ENCODE measurements at places on chromosomes 4 and X.

GRCh38 chrX:77422891-77423648, 24.1 kb upstream of the FGF16 start:
- DNase-seq: no peak

GRCh38 chr4:186297013-186297645, 31.1 kb downstream of the F11 start:
- peak; percentile 46 for DNase-seq

- DNase-seq: no peak
Observed at GRCh38 chrX:41491267-41492004, 44.3 kb downstream of the NYX start.

- no peak for DNase-seq
Observed at GRCh38 chrX:103361798-103362197, 5.5 kb downstream of the TCEAL9 start.

- no peak for DNase-seq
Observed at GRCh38 chrX:19063030-19063429, 59.2 kb downstream of the ADGRG2 start.

- peak; percentile 25 for DNase-seq
Observed at GRCh38 chr4:133960975-133961374, 240.6 kb downstream of the PABPC4L start.

DNA sequence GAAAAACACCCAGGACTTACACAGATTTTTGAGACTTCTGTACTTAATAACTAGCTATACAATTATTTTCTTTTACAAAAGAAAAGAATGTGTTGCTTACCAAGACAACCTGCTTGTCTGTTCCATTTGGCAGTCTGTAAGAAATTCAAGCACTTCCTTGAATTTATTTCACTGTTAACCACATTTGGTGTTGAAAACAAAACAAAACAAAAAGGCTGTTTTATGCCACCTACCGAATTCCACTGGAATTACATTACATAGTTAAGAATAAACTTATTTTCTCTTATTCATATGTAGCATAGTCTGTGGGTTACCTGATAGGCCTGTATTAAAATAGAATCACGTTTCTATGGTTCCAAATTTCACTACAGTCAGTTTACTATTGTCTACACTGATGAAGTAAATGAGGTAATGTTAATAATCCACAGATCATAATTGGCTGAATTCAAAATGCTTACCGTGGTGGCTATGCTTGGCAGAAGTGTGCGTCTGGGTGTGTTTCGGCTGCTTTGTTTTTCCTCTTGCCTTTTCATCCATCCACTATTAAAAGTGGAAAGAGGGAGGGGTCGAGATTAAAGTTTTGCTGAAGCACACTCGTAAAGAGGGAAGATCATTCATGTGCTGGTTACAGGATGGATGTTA, at the start of gene TLR1:
Gene TLR1 (minus strand): TSS at position 138 of the 642 bp plus-strand sequence. CDS start 5,960 bp downstream, outside the sequence.
- DNase-seq: peak; percentile 78

GRCh38 chr4:42767669-42768068, 110.8 kb upstream of the ATP8A1 start:
- no peak for DNase-seq

DNA sequence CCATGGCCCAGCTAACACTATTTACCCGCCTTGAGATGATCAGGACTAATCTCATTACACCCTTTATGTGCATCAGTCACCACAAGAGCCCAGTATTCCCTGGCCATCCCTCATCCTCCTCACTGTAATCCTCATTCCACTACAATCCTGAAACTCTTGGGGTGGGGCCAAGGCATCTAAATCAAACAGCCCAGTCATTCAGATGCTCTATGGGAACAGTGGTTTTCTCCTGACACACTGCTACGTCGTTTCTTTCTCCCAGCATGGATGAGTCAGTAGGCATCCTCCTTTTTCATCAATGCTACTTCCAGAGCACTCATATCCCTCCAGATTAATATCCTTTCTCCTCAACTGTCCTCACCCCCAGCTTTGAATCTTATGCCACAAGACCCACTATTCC, 5.6 kb downstream of the SDAD1 start:
- no peak for DNase-seq

- no peak for DNase-seq
Observed at GRCh38 chr4:53802500-53802899, 211.2 kb upstream of the LNX1 start.

DNA sequence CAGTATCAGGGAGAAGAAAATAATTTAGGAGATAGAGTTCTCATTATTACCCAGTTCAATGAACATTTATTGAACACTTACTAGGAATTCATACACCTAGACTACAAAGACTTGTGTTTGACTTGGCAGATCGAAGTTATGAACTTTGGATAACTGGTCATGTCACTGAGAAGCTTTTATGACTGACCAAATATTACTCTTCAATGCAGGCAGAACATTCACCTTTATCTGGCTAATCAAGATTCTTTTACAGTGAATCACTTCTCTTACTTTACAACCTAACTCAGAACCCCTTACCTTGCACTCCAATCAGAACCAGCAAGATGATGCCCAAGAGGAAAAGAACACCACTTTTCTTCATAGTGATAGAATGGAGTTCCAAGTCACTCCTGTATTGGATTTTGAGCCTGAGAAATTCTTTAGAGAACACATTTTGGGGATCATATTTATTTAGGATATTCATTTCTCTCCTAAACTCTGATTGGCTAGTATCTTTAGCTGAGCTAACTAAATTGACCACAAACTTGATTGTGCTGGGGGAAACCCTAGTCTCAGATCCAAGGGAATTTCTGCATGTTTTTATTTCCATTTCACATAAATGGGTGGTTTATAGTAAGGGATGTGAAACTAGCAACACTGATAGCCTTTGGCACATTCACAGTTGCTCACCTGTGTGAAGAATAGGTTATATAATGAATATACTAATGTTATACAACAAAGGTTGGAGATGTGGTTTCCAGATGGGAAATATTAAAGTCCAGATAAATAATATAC, at the start of gene CXCL9:
Gene CXCL9 (minus strand): TSS at position 421 of the 774 bp plus-strand sequence. CDS start 60 bp downstream, at position 361.
- no peak for DNase-seq

GRCh38 chr4:52824603-52825459, 37.3 kb upstream of the RASL11B start:
- DNase-seq: no peak

DNA sequence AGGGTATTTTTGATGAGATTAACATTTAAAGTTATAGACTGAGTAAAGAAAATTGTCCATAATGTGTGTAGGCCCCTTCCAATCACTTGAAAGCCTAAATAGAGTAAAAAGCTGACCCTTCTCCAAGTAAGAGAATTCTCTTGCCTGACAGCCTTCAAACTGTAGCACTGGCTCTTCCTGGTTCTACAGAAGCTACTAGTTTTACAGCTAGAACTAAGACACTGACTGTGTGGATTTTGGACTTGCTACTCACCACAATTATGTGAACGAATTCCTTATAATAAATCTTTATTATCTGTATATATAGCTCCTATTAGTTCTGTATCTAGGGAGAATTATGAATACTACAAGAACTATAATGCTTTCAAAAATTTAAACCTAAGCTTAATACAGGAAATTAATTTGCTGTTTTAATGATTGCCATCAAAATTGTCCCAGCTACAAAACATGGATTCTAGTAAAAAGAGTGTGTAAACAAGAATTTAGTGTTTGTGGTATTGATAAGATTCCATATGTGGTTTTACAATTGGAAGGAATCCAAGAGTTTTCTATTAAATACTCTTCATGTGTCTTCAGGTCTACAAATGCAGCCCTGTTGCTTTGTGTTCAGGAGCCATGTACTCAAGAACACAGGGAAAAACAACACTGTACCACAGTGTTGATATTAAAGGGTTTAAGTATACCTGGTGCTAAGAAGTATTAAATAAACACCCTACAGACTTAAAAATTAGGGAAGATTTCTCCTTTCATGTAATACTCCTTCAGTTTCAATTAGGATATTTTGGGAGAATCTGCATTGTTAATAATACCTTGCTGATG, 366.5 kb downstream of the CXXC4 start:
- DNase-seq: no peak

GRCh38 chr4:138996090-138996489, 19.5 kb upstream of the NOCT start:
- no peak for DNase-seq

GRCh38 chrX:45524296-45524695, 323.6 kb upstream of the DIPK2B start:
- DNase-seq: no peak

- no peak for DNase-seq
Observed at GRCh38 chr4:109232681-109233080, 69.8 kb downstream of the COL25A1 start.

- no peak for DNase-seq
Observed at GRCh38 chr4:105909787-105910281, 14.6 kb downstream of the NPNT start.

DNA sequence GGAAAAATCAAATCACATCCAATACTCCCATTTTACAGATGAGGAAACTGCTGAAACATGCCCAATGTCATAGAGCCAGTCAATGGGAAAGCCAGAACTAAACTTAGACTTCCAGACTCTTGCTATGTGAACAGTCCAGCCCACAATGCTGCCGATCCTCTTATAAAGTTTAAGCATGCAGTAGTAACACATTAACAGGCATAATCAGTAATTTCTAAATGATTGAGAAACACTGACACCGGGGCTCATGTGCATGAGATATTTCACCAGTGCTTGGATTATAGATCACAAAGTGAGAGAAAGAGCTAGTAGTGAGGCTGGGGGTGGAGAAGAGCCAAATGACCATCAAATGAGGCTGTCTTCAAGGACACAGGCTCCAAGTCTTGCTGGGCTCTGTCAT, 2.5 kb downstream of the BDH2 start:
- no peak for DNase-seq

DNA sequence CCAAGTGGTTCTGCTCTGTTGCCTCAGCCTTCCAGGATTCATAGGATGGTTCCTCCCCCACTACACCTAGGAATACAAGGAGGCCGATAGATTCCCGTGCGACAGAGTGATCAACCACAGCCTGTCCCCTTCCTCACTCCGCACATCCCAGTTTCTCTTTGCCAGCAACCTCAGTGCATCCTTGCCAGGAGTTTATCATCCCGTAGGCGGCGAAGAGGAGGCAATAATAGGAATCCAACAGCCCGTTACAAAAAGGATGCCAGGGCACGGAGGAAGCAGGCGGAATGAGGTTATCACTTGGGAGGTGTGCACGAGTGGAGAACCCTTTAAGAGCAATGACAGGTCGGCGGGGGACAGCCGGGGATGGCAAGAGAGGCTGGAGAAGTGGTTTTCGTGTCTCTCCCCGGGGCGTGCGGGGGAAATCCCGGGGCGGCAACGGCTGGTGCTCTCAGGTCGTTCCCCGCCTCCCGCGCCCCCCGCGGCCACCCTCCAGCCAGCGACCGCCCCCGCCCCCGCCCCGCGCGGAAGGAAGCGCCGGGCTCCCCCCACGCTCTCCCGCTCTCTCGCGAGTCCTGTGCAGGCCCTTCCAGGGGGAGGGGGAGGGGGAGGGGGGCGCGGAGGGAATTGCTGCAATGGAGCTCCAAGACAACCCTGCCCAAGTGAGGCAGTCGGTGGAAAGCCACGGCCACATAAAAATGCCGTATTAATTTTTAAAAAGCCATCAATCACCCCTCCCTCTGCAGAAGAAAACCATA, 1.6 kb downstream of the PPP3CA start:
- peak; percentile 51 for DNase-seq

GRCh38 chrX:2647627-2648026, 43.5 kb upstream of the CD99 start:
- no peak for DNase-seq

DNA sequence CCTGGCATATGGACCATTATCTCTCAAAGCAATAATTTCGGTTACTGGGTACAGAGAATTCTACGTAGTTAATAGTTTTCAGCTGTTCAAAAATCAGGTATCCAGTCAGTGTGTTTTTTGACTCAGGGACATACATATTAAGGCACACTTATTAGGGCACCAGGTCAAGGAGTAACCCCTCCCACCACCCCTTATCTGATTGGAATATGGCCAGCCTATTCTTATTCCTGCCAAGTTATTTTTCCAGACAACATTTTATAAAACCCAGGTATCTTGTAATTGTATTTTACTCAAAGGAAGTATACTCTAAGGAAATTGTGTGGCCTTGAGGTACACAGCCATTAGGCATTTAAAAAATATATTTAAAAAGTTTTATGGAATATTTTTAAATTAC, 4.3 kb downstream of the ZFX start:
- no peak for DNase-seq

DNA sequence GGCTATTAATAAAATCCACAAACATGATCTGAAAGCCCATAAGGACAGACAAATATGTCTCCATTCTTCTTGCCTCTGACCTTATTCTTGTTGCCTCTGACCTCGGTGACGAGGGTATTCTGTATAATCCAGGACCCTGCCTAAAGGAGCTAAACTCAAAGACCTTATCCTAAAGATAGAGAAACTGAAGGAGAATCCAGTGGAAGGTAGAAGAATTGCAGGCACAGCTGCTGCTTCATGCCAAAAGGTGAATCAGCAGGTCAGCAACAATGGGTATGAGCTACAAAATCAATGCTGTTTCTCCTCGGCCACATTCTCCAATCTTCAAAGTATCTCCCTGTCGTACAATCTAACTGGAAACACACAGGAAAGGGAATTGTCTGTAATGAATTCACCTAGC, 71.4 kb downstream of the INTS6L start:
- no peak for DNase-seq

DNA sequence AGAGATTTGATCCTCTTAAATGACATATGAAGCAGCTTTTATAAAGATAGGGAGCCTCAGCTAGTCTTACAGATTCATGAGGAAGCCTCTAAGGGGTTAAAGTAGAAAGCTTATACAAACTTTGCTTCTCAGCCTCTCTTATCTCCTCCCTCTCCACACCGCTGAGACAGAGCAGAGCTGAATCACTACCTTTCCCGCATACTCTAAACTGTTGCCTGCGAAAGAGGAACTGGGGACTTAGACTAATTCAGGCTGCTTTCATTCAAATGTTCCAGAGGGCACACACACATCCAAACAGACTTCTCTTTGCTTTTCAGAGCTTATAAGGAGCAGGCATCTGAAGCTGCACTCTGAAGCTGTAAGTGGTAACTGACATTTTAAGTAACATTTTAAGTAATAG, at the start of gene SERTM2:
Gene SERTM2 (plus strand): TSS at position 169 of the 400 bp plus-strand sequence. CDS start 7,213 bp downstream, outside the sequence.
- DNase-seq: peak; percentile 19

DNA sequence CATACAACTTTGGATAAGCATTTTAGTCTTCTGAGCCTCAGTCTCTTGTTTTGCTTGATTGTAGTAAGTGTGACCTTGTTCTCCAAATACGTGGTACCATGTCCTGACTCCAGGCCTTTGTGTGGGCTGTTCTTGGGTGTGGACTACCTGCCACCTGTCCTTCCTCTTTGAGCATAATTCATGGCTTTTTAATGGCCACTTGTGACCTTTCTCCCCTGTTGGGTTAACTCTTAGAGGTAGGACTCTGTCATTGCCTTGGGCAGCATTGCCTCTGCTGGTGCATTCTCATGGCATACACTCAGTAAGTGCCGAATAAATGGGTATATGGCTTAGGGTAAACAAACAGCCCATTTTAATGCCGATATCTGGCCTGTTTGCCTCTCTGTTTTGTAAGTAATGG, 3.0 kb downstream of the NSD2 start:
- DNase-seq: no peak

DNA sequence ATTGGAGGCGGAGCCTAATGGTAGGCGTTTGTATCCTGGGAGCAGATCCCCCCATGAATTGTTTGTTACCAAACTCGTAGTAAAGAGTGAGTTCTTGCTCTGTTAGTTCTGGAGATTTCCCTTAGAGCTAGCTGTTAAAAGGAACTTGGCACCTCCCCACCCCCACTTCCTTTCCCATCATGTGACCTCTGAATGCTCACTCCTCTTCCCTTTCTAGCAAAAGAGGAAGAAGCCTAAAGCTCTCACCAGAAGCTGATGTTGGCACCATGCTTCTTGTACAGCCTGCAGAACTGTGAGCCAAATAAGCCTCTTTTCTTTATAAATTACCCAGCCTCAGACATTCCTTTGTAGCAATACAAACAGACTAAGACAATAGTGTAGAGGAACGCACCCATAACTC, 13.8 kb upstream of the ATOH1 start:
- DNase-seq: peak; percentile 19
